ENCODE measurements at places on chromosomes 4 and X. TPM values are rescaled to one million over a fixed set of nuclear protein-coding genes. Genes with fewer than 3 reads are reported as not detected.

Gene ZXDA
- 4.6 TPM for total RNA-seq

Gene SPANXA2
- not detected for total RNA-seq

Gene SETD7
- total RNA-seq: 39.4 TPM

Gene SPATA18
- total RNA-seq: 24.7 TPM

Gene SNCA
- 7.8 TPM for total RNA-seq

Gene CENPVL2
- not detected for total RNA-seq

Gene FREM3
- total RNA-seq: 0.38 TPM

Gene SOWAHB
- 2.4 TPM for total RNA-seq

Gene AGTR2
- 44.2 TPM for total RNA-seq

Gene GPR78
- 0.21 TPM for total RNA-seq

Gene SLBP
- total RNA-seq: 31.6 TPM

Gene PDE6B
- total RNA-seq: 5.5 TPM

Gene USP27X
- total RNA-seq: 3.1 TPM

Gene DCTD
- 90.1 TPM for total RNA-seq

Gene HTR2C
- not detected for total RNA-seq

Gene FGA
- 35.4 TPM for total RNA-seq

Gene NAA11
- not detected for total RNA-seq

Gene CDKL5
- total RNA-seq: 30.6 TPM

Gene SUPT20HL1
- total RNA-seq: not detected

Gene MRPS18C
- total RNA-seq: 40.8 TPM

Gene KCND1
- total RNA-seq: 1.8 TPM

Gene SPANXB1
- total RNA-seq: not detected

Gene CXorf49
- total RNA-seq: not detected

Gene FAM9C
- not detected for total RNA-seq

Gene GAGE1
- total RNA-seq: not detected

Gene PF4V1
- total RNA-seq: not detected

Gene PHEX
- 2.7 TPM for total RNA-seq

Gene ETNPPL
- not detected for total RNA-seq

Gene DUSP21
- total RNA-seq: not detected

Gene GAB1
- 63.3 TPM for total RNA-seq

Gene ADGRL3
- total RNA-seq: 6.0 TPM

Gene KDM6A
- 27.0 TPM for total RNA-seq

Gene G3BP2
- 101 TPM for total RNA-seq

Gene EOLA2
- total RNA-seq: 21.7 TPM

Gene PFKFB1
- total RNA-seq: 0.27 TPM

Gene NOX1
- not detected for total RNA-seq

Gene CLCN4
- 13.8 TPM for total RNA-seq

Gene NALF2
- total RNA-seq: 0.12 TPM

Gene DTHD1
- total RNA-seq: 8.0 TPM

Gene GPC3
- total RNA-seq: 50.2 TPM

Gene ITM2A
- total RNA-seq: 58.5 TPM
